ENCODE measurements at places on chromosomes 2 and 18.

DNA sequence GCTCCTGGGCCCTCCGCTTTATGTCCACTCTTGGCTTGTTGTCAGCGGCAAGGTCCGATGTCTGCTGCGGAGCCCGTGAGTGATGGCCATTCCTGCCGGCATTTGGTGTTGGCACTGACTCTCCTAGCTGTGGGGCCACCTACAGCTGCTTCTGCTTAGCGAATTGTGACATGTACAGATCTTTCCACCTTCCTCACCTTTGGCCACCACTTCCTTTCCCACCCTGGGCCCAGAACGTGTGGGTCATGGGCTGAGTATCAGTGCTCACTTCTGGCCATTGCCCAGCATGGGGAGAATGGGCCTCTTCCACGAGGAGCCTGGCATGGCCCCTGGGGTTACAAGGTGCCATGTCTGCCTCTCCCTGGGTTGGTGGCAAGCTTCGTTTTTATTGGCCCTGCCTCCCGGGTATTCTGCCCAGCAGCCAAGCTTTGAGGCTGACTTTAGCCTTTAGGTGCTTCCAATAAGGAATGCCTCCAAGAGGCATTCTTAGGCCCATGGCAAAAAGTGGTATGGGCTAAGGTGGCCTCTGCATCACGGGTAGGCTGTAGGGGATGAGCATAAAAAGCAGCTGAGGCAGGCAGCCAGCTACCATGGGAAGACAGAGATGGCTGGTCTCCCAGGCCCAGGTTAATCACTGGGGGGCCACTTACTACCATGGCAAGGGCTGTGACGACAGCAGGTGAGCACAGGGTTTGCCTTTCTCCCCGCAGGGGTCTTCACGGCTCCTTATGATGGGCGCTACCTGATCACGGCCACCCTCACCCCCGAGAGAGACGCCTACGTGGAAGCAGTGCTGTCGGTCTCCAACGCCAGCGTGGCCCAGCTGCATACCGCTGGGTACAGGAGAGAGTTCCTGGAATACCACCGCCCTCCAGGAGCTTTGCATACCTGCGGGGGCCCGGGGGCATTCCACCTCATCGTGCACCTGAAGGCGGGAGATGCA, 65.8 kb downstream of the EMILIN2 start:
- no peak for DNase-seq

DNA sequence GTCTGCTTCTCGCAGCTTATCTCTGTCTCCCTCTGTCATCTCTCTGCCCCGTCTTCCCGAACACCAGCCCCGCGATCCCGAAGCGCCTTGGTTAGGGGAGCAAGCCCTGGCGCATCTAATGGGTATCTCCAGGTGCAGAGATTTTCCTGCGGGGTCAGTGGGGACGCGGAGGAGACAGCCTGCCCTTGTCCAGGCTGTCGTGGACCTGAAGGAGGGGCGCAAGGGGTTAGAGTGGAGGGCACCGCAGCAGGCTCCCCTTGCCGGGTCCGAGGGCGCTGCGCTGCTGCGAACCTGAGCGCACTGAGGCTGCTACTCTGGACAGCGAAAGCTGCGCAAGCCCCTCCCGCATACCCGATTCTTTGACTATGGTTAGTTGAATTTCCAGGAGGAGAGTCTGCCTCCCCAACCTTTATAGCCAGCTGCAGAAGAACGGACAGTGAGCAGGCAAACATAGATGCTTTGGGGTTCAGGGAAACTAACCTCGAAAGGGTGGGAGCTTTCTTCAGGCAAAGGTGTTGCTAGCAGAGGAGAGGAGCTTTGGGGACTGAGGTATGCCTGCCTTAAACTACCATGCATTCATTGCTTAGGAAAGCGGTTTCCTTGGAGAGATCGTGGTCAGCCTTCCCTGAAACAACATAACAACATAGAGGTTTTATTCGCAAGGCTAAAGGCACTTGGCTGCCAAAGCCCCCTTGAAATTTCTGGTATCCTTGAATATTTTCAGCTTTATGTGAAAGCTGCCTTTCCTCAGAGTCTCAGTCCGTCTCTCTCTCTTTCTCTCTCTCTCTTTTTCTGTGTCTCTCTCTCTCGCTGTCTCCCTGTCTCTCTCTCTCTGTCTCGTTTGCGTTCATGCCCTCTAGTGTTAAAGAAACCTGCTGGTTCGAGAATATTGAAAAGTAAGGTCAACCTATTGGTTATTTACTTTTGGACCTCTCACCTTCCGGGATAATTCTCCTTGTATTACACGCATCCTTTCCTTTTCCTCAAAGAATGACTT, 1.6 kb downstream of the GALNT13 start:
- no peak for DNase-seq

GRCh38 chr2:71671895-71672825, 218.8 kb downstream of the DYSF start:
- DNase-seq, result no peak

DNA sequence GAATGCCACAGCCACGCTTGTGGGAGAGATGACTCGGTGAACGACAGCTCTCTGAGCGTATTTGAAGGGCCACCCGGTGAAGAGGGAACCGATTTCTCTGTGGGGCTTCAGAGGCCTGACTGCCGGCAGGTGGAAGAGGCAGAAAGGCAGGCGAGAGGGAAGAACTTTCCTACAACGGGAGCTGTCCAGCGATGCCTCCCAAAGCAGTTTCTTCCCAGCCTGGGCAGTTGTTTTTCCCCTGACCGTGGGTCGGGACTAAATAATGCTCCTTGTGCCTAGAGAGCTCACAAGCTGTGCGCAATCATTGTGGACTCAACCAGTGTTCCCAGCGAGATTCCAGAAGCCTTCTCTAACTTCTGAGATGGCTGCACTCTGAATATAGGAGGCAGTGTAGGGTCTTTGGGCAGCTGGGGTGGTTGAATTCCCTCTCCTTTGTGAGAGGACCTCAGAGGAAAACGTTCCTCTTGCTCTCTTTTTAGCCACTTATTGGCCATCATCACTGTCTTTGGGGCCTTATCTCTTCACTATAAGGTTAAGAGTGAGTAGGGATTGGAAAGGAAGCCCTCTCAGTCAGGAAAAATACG, 710 bp downstream of the SEC11C start:
- no peak for DNase-seq

DNA sequence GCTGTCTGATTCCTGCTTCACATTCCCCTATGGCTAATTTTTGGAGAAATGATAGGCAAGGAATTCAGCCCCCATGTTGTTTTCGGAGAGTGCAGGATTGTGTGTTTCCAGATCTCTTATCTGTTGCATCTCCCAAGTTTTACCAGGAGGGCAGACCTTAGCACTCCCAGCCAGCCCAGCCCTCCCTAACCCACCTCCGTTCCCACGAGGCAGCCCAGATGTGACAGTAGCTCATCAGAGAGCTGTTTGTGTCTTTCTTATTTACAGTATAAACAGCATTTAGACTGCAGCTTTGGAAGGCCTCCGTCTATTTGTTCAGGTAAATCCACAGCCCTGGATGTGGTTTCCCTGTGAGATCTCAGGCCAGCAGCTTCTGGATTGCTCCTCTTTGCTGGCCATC, 91.6 kb downstream of the THNSL2 start:
- no peak for DNase-seq

DNA sequence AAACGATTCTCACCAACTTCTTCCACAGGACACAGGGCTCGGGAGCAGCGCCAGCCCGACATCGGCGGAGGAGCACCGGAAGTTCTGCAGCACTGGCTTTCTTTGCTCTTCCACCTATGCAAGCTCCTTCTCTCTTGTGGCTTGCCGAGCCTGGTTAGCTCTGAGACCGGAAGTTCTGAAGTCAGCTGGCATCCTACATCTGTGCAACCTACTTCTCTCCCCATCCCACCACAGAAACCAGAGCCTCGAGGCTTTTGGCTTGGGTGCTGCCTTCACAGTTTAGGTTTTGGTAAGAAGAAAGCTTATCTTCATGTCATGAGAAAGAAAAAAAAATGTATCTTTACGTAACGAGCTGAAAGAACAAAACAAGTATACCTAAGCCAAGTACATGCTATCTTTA, 111.7 kb downstream of the ANKRD44 start:
- no peak for DNase-seq

DNA sequence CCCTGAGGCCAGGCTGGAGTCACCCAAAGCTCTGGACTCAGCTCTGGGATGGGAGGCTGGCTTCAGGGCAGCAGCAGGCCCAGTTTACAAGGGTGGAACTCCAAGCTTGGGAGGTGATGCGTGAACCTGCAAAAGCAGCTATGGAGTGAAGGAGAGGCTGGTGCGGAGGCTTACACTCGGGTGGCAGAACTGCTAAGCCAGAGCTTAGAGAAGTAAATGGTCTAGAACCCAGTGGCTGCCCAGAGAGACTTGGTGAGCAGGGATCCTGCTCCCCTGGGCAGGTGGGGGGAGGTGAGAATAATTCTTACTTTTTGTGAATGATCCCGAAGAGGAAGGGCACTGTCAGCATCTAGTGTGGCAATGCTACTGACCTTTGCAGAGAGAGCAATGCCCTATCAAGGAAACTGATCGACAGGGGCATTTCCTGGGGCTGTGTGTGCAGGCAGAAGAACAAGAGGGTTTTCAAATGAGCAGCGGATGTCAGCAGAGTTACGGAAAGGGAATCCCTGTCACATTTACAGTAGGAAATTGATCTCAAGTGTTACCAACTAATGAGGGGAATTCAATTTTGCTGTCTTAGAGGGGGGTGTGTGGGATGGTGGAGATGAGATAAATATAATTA, 80.4 kb downstream of the TGFA start:
- no peak for DNase-seq

- no peak for DNase-seq
Measured at GRCh38 chr2:10914272-10914693, 2.5 kb downstream of the KCNF1 start.

DNA sequence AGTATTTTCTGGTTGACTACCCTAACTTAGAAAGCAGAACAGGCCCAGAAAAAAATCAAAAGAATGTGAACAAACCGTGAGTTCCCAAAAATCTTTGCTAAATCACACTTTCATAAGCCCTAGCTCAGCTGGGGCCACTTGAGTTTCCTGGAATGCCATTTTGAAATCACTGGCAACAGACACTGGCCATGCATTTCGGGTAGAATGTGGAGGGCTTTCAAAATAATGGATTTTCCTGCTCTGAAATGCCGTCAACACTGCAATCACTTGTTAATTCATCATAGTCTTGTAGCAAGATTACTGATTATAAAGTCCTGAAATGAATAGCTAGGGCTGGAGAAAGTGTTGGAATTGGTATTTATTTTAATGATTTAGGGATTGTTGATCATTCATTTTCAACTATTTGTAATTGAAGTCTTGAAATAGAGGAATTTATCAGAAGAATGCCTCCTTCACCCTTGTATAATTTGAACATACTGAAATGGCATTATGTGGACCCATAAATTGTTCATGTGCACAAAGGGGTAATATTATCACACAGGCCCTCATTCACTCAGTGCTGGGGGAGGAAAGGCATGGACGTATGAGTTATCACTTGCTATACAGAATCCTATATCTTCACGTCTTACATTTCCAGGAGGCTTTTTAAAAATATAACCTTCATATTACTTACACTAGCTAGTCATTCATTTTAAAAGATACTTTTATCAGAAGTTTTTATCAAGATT, 134.8 kb downstream of the DTNA start:
- no peak for DNase-seq
